ENCODE measurements at places on chromosomes 1 and 21. TPM values are rescaled to one million over a fixed set of nuclear protein-coding genes. Genes with fewer than 3 reads are reported as not detected.

SEC16B gene
- total RNA-seq = not detected

HSD3B1 gene
- total RNA-seq = not detected

CNIH4 gene
- total RNA-seq = 31.0 TPM

CFAP45 gene
- total RNA-seq = 0.63 TPM

RORC gene
- not detected for total RNA-seq

IFT25 gene
- 45.2 TPM for total RNA-seq

BLACAT1 gene
- 0.29 TPM for total RNA-seq

PGLYRP4 gene
- not detected for total RNA-seq

CD1E gene
- total RNA-seq = not detected

LCE1B gene
- total RNA-seq = not detected

CRYZL1 gene
- 40.0 TPM for total RNA-seq

NPPA gene
- total RNA-seq = not detected

NMNAT2 gene
- total RNA-seq = not detected

RPL5 gene
- 1,651 TPM for total RNA-seq

OLFML2B gene
- total RNA-seq = not detected

NT5C1A gene
- not detected for total RNA-seq

C1orf115 gene
- not detected for total RNA-seq

C1orf141 gene
- not detected for total RNA-seq

TMPRSS15 gene
- total RNA-seq = 0.13 TPM

SLC50A1 gene
- 48.0 TPM for total RNA-seq

AMY1B gene
- total RNA-seq = not detected

L1TD1 gene
- total RNA-seq = not detected

TENT5C gene
- 26.5 TPM for total RNA-seq

KIF14 gene
- 20.1 TPM for total RNA-seq

NR5A2 gene
- total RNA-seq = 5.4 TPM

DNASE2B gene
- total RNA-seq = not detected

JTB gene
- 124 TPM for total RNA-seq

ADIPOR1 gene
- 57.4 TPM for total RNA-seq

GLIS1 gene
- total RNA-seq = not detected

UBE2G2 gene
- total RNA-seq = 141 TPM

EPHB2 gene
- total RNA-seq = 0.53 TPM

PLCH2 gene
- 1.4 TPM for total RNA-seq

OLFML3 gene
- 0.34 TPM for total RNA-seq

ST3GAL3 gene
- total RNA-seq = 52.0 TPM

CYP2J2 gene
- total RNA-seq = not detected

MROH9 gene
- total RNA-seq = not detected

F3 gene
- total RNA-seq = 0.20 TPM

GNAT2 gene
- 1.3 TPM for total RNA-seq

TCP10L gene
- 1.2 TPM for total RNA-seq

LMX1A gene
- not detected for total RNA-seq

C1orf185 gene
- not detected for total RNA-seq

CNTN2 gene
- not detected for total RNA-seq

CALML6 gene
- total RNA-seq = 5.1 TPM

KRTAP21-2 gene
- not detected for total RNA-seq

CFHR4 gene
- total RNA-seq = not detected

AMY1C gene
- total RNA-seq = not detected

RGSL1 gene
- not detected for total RNA-seq

AADACL3 gene
- not detected for total RNA-seq

DMRTA2 gene
- not detected for total RNA-seq

PDC gene
- not detected for total RNA-seq

LRRIQ3 gene
- 2.4 TPM for total RNA-seq

ZNF593OS gene
- not detected for total RNA-seq

FMO4 gene
- 2.6 TPM for total RNA-seq

GCSAML gene
- not detected for total RNA-seq

FAM43B gene
- total RNA-seq = not detected

PTGER3 gene
- not detected for total RNA-seq

AADACL4 gene
- not detected for total RNA-seq

Data from OCI-LY7 (cell line).